ENCODE measurements at places on chromosomes 4 and X. TPM values are rescaled to one million over a fixed set of nuclear protein-coding genes. Genes with fewer than 3 reads are reported as not detected.

FGFR3 gene
- total RNA-seq: 1.9 TPM

GUF1 gene
- total RNA-seq: 8.3 TPM

STBD1 gene
- total RNA-seq: 12.7 TPM

FDCSP gene
- not detected for total RNA-seq

TMPRSS11E gene
- total RNA-seq: not detected

VCX3B gene
- not detected for total RNA-seq

ITM2A gene
- 0.31 TPM for total RNA-seq

RBMXL3 gene
- total RNA-seq: not detected

ITGB1BP2 gene
- 1.1 TPM for total RNA-seq

CLGN gene
- 4.9 TPM for total RNA-seq

PABPC5 gene
- total RNA-seq: not detected

GPR78 gene
- total RNA-seq: not detected

TLR3 gene
- 0.38 TPM for total RNA-seq

OTUD6A gene
- not detected for total RNA-seq

F8A2 gene
- total RNA-seq: not detected

OPRPN gene
- total RNA-seq: not detected

SYP gene
- 2.6 TPM for total RNA-seq

MAGEE2 gene
- total RNA-seq: not detected

MGARP gene
- total RNA-seq: 0.30 TPM

CTSO gene
- total RNA-seq: 1.1 TPM

CPLX1 gene
- 0.64 TPM for total RNA-seq

NWD2 gene
- total RNA-seq: not detected

MSL3 gene
- 23.2 TPM for total RNA-seq

ADH1C gene
- total RNA-seq: not detected

PF4V1 gene
- total RNA-seq: not detected

Data from A549 treated with Mapracorat at 1 μM for 4 hours (cell line).